ENCODE measurements at places on chromosomes 12 and 14.

- no peak for DNase-seq
Measured at GRCh38 chr12:74129702-74130101, 407.9 kb upstream of the ATXN7L3B start.

- peak; percentile 77 for DNase-seq
Measured at GRCh38 chr12:1518591-1519516, 75.5 kb downstream of the FBXL14 start.

GRCh38 chr14:101575581-101575980 is 14.3 kb downstream of the DIO3 start:
- no peak for DNase-seq

DNA sequence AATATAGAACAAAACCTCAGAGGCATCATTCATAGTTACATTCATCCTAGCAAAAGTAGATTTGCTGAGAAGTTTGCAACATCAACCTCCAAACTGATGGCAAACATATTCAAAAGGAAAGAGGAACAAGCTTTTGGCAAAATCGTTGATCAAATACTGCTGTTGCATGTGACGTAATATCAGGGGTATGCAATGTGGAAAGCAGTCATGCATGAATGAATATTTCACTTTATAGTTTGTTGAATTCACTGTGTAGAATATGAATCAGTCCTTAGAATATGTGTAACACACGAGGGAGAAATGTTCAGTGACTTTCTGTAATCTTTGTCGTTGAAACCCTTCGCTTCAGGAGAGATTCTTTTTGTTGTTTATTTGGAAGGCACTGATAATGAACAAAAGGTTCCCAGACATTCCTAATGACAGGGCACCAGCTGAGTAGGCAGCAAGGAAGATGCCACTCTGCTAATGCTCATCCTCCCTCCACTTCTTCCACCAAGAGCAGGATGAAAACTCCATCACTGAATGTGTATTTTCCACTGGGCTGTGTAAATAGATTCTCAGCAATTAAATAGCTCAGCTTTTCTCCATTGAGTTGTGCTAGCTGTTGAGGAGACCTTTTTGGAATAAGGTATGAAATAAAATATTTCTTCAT is 126.1 kb downstream of the PELI2 start:
- DNase-seq: peak; percentile 10

DNA sequence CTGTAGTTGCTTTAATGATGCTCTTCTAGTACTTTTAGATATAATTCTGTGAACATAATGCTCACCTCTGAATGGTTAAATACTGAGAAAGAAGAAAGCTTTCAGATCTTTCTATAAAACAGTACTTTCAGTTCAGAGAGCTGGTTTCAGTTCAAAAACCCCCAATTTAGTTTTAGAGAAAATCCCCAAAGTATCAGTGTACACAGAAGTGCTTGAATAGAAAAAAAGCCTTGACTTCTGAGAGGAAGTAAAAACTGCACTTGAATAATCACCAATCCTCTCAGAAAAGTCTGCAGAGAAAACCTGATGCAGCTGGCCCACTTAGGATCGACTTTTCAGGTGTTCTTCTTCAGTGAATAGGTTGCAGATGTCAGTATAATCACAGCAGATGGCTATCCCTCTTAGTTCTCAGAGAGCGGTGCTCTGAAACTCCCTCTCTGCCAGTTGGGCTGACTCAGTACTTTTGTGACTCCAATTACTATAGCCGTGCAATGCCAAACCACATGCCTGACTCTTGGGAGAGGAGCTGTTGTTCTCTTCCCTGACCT is 616.3 kb downstream of the LRFN5 start:
- peak; percentile 65 for DNase-seq

DNA sequence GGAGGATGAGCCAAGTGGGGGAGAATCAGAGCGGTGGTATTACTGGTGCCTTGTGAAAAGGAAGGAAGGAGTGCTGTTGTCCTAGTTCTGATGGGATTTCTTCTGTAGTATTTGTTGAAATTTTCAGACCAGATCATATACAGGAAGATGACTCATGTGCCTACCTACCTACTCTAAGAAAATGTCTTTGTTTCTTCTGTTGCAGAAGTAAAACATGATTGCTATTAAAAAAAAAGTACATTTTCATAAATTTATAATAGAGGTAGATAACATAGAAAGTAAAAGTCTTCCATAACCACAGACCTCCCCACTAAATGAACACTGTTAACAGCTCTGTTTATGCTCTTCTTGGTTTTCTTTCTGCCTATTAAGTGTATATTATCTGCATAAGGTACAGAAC is 26.9 kb downstream of the SAMD4A start:
- DNase-seq: peak; percentile 52

DNA sequence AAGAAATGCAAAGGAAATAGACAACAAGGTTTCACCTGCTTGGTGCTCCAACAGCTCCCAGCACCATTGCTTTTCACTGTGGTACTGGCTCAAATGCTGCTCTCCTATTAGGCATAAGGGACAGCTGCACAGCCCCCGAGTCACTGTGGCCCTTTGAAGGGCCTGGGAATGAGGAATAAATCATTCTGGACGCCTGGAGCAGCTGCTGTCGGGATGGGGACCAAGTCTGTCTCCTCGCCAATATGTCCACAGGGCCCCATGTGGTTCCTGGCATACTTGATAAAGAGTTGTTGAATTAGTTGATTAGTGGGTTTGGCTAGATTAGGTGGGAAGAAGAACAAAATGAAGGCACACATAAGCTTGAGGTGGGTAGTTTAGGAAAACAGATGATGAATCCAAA is 13.1 kb upstream of the NGB start:
- DNase-seq: no peak

DNA sequence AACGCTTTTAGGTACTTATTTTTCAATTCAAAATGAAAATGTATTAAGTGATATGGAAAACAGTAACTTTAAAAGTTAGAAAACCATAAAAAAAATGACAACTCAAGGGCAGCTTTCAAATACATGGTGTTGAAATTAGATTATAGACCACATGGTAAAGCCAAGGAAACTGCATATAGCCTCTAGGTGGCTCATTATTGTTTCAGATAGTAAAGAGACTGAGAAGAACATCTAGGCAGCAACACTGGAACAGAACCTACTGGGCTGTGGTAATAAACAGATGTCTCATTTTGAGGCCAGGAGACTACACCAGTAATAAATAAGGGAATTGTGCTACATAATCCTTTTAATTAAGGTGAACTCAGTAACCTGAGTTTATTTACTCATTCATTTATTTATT is 13.0 kb downstream of the FBXO33 start:
- DNase-seq: no peak

DNA sequence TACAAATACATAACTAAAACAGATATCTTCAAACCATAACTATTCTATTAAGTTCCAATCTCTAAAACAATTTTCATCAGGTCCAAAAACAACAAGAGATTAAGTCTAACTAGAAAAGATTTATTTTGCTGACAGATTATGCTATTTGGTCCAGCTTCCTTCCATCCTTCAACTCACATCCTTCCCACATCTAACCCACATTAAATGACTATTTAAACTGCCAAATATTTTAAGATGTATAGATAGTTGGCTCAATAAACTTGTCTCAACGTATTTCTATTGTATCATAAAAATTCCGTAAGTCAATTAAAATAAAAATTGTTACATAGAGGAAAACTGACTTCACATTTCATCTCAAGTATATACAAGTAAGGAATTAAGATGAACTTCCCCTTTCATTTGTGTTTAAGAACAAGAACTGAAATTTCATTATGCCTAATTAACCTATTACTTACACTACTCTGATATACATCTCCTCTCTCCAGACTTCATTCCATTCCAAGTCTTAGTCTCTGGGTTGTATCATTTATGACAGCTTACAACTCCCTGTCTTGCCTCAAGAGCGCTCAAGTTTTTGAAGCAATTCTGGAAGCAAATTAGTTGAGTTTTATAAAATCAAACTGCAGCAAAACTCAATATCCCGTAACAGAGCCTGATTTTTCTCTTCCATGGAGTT is 25.4 kb downstream of the PAWR start:
- DNase-seq: no peak

DNA sequence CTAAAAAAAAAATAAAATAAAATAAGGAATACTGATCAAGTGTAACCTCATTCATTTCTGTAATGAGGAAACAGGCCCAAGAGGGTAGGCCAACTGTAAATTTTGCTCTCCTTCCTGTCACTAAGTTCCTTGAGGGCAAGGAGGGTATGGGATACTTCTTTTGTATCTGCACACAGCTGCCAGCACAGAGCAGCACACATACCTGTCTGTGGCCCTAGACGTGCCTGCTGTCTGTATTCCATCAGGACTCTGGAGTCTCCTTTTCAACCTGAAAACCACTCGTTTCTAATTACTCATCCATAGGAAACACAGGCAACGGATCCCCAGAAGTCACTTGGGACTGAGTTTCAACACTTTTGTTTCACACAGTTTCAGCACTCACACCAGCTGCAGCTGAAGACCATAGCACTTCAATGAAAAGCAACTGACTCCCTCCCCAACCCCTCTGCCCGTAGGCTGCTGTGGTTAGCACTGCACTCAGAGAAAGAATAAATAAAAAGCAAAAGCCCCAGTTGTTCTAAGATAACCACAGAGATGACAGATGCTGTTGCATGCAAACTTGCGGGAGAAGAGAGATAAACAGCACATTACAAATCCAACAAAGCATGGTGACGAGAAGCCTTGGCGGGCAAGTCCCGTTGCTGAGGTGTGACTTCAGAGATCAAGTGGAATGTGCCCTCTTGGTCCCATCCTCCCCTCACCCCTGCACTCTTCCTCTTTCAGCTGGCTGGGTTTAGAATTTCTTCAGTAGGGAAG is 24.9 kb downstream of the CRACR2A start:
- no peak for DNase-seq

GRCh38 chr12:95083471-95083870 is 10.1 kb upstream of the NR2C1 start:
- DNase-seq: no peak

GRCh38 chr12:130632642-130633041 is 83.5 kb downstream of the RIMBP2 start:
- no peak for DNase-seq

GRCh38 chr12:1666685-1667162 is 24.1 kb upstream of the ADIPOR2 start:
- DNase-seq: no peak

- no peak for DNase-seq
Measured at GRCh38 chr12:93376436-93377251, 1.1 kb upstream of the NUDT4 start.

- DNase-seq: no peak
Measured at GRCh38 chr14:102389246-102389645, 26.5 kb downstream of the TECPR2 start.

GRCh38 chr14:90274019-90274418 is 17.7 kb downstream of the PSMC1 start:
- DNase-seq: no peak

- no peak for DNase-seq
Measured at GRCh38 chr12:66603461-66603860, 75.4 kb downstream of the GRIP1 start.

DNA sequence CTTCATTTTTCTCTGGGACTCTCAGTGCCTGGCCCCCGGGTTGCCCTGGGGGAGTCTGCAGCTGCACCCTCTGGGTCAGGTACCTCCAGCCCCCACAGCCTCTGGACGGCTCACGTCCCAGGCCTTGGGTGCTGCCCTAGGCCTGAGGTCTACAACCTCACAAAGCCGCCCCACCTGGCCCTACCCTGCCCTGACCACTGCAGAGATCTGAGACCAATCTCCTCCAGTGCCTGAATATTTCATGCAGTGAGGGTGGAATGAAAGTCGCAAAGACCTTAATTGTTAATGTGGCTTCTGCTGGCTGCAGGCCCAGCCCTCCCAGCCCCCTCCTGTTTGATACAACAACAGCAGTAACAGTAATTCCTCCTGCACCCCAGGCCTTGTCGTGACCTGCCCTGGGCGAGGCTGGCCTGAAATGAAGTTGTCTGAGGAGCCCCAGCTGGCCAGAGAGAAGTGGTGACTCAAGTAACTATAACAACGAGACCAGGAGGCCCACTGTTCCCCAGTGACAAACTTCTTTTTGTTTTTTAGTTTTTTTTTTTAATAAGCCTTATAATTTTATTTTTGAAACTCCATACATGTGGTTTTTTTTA is 8.8 kb upstream of the CCDC85C start:
- no peak for DNase-seq

DNA sequence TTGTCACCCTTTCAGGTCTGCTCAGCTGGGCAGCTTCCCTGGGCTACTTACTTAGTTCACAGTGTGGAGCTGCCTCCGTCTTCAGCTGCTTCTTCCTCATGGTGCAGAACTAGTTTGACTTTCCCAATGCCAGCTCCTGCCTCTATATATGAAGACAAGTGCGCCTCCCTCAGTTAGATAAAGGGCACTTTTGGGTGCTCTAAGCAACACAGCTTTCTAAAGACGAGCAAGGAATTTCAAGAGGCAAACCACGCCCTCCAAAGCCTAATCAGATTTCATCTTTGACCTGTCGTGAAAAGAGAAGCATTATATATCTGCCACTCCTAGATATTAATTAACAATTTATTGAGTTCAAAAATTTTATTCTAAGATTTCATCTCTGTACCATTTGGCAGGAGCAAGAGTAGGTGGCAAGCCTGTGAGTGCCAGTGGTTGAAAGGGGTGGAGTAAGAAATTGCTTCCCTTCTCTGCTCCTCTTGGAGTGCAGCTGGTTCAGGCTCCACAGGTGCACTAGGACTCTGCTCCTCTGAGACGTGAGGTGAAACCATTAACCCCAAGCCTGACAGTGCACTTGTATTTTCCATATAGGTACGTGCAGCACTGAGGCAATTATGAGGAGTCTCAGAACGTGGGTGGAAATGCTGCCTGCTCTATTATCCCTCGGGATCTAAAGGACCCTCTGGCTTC is 2.1 kb upstream of the SLC11A2 start:
- peak; percentile 77 for DNase-seq

DNA sequence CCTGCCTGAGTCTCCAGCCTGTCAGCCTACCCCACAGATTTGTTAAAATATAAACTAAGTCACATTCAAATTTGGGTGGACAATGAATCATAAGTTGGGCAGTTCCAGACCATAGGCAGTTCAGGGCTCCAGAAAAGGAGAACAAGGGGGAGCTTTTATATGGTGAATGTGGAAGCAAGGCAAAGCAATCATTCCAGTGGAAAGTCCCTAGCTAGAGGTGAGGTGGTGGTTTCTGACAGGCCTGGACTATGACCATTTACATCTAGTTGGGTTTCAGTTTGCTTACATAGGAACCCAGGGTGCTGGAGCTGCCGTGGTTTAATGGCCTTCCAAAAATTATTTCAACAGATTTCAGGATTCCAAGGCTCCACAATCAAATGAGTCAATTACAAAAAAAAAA is 207.3 kb downstream of the AEBP2 start:
- no peak for DNase-seq

DNA sequence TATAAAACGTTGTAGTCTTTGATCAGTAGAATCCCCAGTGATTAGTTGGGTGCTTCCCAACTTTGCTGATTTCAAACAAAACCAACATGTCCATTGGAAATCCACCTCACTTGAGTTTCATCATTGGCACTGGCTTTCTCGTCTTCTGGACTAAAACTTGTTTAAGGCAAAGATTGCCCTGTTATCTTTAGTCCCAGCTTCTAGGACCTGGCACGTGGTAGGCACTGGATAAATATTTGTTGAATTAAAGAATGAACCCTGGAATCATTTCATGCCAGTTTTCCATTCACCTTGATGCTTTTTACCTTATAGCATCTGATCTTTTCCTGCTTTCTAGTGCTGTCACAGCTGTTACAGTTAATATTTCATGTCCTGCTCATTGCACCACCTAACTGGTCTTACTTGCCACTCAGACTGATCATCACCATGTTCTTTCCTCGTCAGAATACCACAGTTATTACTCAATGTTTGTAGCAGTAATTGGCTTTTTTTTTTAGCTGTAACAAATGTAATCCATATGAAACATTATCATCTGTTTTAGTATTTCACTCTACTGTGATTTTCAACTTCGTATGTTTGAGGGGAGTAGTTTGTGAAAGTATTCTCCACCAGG is 7.3 kb upstream of the C12orf50 start:
- no peak for DNase-seq

All from NCI-H226 (cell line).